ENCODE measurements at places on chromosomes 16 and 17.

DNA sequence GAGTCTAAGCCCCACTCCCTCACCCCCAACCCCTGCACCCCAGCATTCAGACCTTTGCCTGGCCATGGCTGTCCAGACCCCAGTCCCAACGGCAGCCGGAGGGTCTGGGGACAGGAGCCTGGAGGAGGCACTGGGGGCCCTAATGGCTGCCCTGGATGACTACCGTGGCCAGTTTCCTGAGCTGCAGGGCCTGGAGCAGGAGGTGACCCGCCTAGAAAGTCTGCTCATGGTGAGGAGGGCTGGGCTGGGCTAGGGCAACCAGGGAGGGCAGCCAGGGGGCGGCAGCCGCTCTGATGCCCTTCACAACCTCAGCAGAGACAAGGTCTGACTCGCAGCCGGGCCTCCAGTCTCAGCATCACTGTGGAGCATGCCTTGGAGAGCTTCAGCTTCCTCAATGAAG, 14.4 kb downstream of the RIPOR1 start:
- DNase-seq: no peak

GRCh38 chr17:37700881-37701280, 44.0 kb downstream of the HNF1B start:
- DNase-seq: no peak

GRCh38 chr16:77238593-77238992, 39.4 kb downstream of the SYCE1L start:
- DNase-seq: no peak

GRCh38 chr17:13920413-13920812, 148.9 kb upstream of the COX10 start:
- no peak for DNase-seq

DNA sequence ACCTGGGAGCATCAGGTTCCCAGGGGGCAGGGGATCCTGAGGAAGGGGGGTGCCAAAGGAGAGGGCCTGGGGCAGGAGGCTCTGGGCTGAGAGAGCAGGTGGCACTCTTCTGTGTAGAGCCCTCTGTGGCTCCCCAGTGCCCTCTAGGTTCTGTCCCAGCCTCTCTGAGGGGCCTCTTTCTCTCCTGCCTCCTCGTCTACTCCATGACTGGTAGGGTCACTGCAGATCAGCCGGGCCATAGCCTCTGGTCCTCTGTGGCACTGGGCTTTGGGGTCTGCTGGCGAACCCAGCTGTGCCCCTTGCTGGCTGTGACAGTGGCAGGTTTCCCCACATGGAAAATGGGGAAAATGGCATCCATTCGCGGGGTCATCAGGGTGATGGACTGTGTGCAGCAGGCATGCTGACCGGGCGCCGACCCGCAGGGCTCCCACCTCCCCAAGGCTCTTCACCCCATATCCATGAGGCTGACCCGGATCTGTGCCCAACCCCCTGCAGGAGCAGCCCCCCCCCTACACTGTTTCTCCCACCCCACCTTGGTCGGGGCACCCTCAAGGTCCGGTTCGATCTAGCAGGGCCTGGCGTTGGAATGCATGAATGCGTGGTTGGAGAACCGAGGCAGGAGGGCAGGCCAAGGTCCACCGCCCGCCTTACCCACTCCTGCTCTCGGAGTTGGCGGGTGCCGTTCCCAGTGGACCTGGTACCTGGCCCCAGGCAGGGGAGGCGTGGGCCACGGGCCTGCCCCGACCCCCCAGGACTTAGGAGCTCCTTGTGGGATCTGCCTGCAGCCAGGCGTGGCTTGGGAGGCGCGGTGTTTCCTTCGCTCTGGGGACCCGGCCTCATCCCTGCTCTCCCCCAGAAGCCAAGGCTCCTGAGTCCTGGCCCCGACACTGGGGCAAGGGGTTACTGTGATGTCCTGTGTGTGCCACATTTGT, 6.5 kb downstream of the GLIS2 start:
- no peak for DNase-seq
